IgD-negative memory B cell (primary cell): ENCODE measurements at places on chromosomes 7 and 10. TPM values are rescaled to one million over a fixed set of nuclear protein-coding genes. Genes with fewer than 3 reads are reported as not detected.

The ANKRD2 gene
- polyA plus RNA-seq: not detected

The MAGI2 gene
- not detected for polyA plus RNA-seq

The HHEX gene
- 134 TPM for polyA plus RNA-seq

The LSM8 gene
- 49.0 TPM for polyA plus RNA-seq

The SFRP4 gene
- not detected for polyA plus RNA-seq

The GDF2 gene
- not detected for polyA plus RNA-seq

The GCC1 gene
- polyA plus RNA-seq: 28.8 TPM

The NAT16 gene
- polyA plus RNA-seq: not detected

The STEAP2 gene
- polyA plus RNA-seq: not detected

The CRYGN gene
- polyA plus RNA-seq: not detected

The SAP25 gene
- polyA plus RNA-seq: 0.73 TPM

The CALD1 gene
- 0.89 TPM for polyA plus RNA-seq

The PRPS1L1 gene
- not detected for polyA plus RNA-seq

The IDI2 gene
- not detected for polyA plus RNA-seq

The ZEB1 gene
- polyA plus RNA-seq: 32.2 TPM

The ITGB8 gene
- polyA plus RNA-seq: not detected

The CLDN4 gene
- polyA plus RNA-seq: not detected

The SFRP5 gene
- polyA plus RNA-seq: not detected

The TMEM176A gene
- not detected for polyA plus RNA-seq

The PAOX gene
- 55.4 TPM for polyA plus RNA-seq

The TACC2 gene
- not detected for polyA plus RNA-seq

The LZTS2 gene
- 17.5 TPM for polyA plus RNA-seq

The ENTPD1 gene
- 48.0 TPM for polyA plus RNA-seq

The PDE6C gene
- not detected for polyA plus RNA-seq

The SPAG6 gene
- not detected for polyA plus RNA-seq

The SH2D4B gene
- polyA plus RNA-seq: not detected

The SYT15B gene
- polyA plus RNA-seq: not detected

The FEZF1 gene
- polyA plus RNA-seq: not detected

The EVX1 gene
- not detected for polyA plus RNA-seq

The COL28A1 gene
- not detected for polyA plus RNA-seq

The DNA2 gene
- 0.23 TPM for polyA plus RNA-seq
